Activated CD8-positive, alpha-beta memory T cell treated with anti-CD3 and anti-CD28 coated beads for 48 hours (primary cell): ENCODE measurements at places on chromosomes 6 and 20.

GRCh38 chr6:7052443-7053011 is 55.2 kb upstream of the RREB1 start:
- no peak for DNase-seq

DNA sequence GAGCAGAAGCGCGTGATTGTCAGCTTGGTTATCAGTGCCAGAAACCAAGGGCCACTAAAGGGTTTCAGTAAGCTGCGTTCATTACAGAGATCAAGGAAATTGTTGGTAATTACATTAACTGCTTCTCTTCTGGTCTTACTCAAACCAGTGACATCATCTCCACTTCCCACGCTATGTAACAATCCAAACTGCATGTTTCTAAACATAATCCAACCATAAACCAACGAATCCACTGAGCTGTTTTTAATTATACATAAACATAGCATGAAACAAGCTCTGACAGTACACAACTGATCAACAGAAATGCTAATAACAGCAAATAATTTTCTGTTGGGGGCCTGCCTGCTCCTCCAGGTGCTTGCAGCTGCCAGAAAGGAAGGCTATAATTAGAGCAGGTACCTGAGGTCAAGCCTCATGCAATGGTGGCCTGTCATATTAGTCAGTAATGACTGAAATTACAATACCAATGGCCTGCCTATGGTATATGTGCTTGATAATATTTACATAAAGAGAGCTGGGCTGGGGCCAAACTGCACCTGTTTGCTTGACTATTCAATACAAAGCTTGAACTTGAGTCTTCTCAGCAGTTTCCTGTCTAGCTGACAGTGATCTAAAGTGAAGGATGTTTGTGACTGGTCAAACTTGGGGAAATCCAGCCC is 40.1 kb downstream of the ILRUN start:
- no peak for DNase-seq

DNA sequence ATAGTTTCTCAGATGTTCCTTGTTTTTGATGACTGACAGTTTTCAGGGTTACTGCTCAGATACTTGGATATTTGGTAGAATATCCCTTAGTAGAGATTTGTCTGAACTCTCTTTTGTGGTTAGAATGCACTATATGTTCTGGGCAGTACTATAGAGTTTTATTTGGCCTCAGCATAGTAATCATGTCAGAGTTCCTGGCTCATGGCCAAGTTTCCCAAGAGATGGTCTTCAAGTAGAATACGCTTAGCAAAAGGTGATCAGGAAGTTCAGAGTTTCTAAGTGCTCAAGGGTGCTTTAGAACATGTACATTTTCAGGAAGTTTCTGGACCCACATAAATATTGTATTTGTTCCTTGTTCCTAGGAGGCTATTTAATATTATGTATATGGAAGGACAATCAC is 1209.7 kb upstream of the GJE1 start:
- no peak for DNase-seq

DNA sequence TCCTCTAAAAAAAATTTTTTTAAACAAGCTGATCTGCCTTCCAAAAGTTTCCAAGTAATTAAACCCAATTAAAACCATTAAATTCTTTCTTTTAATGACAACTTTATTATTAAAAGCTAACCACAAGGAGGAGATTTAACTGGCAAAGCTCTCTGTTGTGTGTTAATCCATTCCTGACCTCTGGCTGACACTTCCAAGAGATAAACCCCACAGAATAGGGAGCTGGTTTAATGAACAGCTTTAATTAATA is 230.8 kb downstream of the EYA2 start:
- DNase-seq, result no peak

- DNase-seq, result no peak
Observed at GRCh38 chr20:7967199-7967844, 27.1 kb upstream of the HAO1 start.

- no peak for DNase-seq
Observed at GRCh38 chr6:11682561-11682975, 96.0 kb downstream of the ADTRP start.

DNA sequence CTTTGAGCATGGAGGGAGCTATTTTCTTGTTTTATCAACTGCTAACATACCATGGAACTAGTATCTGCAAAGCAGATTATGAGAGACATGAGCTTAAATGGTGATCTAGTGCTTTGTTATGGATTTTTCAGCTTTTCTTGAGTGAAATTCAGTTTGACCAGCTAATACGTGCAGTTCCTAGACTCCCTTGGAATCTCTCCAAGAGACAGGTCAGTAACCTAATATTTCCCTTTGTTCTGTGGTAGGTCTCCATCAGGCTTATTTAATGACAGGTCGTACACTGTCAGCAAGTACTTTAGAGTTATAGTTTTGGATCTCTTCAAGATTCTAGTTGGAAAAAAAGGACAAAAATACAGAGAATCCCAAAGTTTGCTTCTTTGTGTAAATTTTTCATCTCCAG is 43.9 kb downstream of the HDAC2 start:
- DNase-seq, result no peak

DNA sequence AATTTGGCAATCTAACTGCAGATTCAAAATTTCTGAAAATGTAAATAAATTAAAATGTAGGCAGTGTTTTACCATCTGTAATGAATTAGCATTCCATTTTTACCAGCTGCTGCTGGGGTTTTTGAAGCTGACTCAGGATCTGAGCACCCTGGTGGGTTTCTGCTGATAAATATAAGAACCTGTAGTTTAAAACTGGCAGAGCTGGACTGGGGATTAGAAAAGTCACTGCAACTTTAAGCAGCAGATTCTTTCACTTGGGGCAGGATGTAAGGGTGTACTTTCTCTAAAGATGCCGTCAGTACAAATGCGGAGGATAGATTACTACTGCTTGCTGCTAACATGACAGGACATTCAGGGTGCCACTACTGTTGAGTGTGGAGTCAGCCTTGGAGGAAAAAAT is 341.8 kb downstream of the CDKAL1 start:
- DNase-seq, result no peak

GRCh38 chr20:56711018-56711417 is 81.9 kb downstream of the TFAP2C start:
- no peak for DNase-seq

DNA sequence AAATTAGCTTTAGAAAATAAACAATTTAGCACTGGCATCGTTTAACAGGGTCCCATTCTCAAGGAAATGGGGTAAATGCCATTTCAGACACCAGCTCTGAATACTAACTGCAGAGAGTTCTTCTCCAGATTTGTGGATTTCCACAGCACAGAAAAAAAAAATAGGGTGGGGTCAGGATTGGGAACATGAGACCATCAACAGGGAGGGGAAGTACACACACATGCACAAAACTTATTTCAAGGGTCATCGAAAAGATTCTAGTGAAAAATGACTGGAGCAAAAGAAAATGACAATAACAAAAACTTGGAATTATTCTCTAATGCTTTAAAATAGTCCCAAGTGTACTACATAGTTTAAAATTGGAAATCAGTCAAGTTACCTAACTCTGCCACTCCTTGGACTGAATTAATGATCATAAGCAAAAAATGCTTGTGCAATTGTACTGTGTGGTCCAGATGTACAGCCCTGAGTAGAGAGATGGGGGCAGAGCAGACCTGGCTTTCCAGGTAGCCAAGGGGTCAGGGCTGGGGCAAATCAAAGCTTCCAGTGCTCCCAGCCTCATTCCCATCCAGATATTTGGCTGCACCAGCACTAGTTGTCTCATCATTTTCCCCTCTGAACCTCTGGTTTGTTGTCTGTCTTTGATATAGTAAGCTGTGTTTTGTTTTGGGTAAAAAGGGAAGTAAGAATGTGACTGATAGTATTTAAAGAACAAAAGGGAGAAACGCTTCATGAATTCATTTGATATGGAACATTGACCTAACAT is 152.4 kb downstream of the SOBP start:
- no peak for DNase-seq

- DNase-seq, result no peak
Observed at GRCh38 chr6:99330159-99330558, 19.3 kb downstream of the FAXC start.

DNA sequence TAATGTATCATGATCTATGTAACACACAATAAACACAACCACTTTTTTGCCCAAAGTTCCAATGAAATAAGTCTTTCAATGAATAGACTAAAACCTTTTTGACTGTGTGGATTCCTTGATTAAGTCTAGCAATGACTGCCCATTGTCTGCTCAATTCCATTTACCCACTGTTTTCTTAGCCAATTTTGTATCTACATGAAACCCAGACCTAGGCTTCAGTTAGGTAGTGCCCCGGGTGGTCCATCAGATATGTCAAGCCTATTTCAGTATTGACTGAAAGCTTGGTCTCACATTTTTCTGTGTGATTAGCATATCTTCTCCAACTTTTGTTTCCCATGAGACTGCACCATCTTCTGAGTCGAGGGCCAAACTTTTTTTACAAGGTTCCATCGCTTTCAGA is 615.0 kb downstream of the C6orf118 start:
- no peak for DNase-seq

- no peak for DNase-seq
Observed at GRCh38 chr20:37822141-37822601, 80.8 kb upstream of the VSTM2L start.

DNA sequence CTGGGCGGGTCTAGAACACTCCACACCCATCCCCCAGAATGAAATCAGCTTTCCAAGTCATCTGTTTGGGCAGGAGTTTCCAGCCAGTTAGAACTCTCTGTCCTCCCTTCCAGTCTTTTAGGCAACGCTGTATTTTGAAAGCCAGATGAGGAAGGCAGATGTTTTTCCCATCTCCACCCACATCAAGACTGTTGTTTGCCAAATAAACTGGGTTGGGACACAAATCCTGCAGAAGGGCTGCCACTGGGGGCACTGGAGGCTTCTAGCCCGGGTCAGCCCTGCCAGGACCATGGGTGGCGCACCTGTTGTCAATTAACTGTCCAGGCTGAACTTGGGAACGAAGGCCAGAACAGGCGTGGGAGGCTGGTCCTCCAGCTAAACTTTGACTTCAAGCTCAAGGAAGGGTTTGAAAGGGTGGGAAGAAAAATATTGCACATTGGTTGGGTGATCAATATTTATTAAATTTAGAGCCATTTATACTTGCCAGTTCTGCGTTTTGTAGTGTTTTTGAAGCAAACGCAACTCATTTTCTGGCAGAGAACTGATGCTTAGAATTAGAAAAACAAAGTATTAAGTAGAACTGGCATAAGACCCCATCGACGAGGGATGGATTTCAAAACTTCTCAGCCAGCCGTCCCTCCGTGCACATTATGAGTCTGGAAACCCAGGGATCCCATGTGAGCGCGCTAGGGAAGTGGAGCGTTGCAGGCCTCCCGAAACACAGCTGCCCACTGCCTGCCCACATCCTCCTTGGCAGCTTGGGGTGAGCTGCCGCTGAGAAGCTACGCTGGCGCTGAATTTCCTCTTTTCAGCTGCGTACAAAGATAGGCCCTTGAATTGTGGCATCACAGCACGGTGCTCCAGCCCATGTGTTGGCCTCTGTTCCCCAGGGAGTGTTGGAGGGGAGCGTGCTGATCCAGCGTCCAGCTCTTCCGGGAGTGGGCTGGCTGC is 297.4 kb downstream of the QKI start:
- DNase-seq, result no peak

DNA sequence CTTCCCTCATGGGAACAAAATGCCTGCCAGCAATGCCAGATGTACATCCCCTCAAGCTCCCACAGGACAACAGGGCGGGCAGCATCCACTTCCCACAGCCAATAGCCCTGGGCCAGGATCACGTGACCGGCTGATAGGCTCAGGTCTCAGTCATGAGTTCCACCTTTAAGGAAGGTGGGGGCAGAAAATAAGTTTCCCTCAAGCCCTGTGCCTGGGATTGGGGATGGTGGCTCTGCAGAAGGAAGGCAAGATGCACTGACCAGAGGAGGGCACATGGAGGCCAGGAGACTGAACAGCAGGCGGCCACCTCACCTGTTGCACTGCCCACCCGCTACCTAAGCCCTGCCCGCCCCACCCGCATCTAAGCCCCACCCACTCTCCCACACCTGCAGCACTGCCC is 149.1 kb downstream of the BMP7 start:
- no peak for DNase-seq

DNA sequence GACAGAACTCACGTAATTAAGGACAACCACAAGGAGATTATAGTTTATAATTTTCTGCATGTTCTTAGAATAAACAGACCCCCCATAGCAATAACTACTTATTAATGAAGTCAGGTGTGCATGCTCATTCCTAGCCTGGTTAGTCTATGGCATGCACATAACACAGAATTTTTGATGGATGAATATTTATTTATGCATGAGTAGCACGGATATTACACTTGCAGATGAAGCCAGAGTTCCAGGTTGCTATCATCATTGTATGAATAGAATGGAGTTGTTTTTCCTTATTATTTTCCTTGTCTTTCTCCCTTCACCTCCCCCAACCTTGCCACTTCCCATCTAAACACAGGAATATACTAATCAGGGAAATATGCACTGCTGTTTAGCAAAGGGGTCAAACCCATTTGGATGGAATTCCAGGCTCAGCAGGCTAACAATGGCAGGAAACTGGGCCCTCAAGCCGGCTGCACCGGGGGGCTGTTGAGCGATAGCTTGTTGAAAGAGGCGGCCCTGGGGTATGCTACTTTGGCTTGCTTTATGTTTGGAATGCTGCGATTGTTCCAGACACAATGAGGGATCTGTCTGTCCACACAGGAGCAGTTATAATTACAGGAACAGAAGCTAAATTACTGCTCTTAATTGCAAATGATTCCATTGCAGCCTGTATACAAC is 112.6 kb downstream of the TMEM170B start:
- no peak for DNase-seq

- DNase-seq, result no peak
Observed at GRCh38 chr20:2149507-2149906, 47.9 kb downstream of the STK35 start.

- DNase-seq, result no peak
Observed at GRCh38 chr6:4412488-4412887, 277.1 kb upstream of the ECI2 start.

DNA sequence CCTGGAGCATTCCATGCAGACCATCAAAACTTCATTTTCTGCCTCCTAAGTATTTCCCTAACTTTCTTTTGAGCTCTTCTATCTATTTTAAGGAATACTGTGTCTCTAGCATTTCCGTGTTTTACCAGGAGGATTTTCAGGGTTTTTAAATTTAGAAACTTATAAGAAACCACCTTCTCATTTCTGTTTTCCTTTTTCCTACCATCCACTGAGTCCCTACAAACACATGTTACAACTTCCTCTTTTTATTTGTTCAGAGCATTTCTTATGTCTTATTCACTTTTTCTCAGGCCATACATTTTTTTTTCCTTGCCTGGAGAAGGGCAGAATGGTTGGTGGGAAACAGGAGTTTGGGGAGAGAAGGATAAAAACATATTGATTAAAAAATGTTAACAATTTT is 130.0 kb upstream of the BMP5 start:
- no peak for DNase-seq
